ENCODE measurements at places on chromosomes 12 and 14.

GRCh38 chr14:21248739-21249411 lies 20.4 kb downstream of the HNRNPC start:
- DNase-seq, result no peak

- no peak for DNase-seq
These were observed 123.6 kb upstream of the SLC16A7 start for GRCh38 chr12:59472273-59472672.

DNA sequence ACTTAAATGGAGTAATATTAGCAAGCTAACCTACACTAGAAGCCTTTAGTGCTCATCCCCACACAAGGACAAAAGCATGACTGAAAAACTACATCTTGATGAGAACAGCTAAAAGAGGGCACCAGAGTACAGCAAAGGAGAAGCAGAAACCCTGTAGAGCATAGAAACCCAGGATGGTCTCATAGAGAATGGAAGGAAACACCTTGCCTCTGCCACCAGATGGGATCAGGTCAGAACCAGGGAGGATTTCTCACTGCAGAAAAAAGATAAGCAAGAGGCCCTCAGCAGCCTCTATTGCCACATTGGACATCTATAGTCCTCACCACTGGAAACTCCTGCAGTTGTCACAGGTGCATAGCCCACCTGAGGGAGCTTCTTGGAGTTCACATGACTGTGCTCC lies 13.6 kb upstream of the ZNF705A start:
- no peak for DNase-seq

DNA sequence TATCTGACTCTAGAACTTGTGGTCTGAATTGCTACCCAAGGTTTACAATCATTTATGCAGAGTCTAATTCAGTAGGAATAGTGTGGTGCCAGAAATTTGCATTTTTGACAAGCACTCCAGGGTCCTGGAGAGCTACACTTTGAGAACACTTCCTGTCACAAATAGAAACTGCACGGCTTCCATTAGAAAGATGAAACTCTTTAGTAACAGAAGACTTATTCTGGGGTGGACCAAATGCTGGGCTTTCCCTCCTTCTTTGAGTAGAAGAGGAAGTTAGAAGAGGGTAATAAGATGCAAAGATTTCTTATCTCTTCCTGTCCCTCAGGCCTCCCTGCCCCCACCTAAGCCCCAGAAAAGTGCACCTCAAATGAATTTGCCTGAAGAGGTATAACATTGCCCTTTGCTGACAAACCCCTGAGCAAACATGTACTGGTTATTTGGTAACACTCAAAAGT lies 28.4 kb downstream of the DGLUCY start:
- no peak for DNase-seq

- DNase-seq, result no peak
These were observed 1136.7 kb downstream of the TMEM121 start for GRCh38 chr14:106662936-106663550.

DNA sequence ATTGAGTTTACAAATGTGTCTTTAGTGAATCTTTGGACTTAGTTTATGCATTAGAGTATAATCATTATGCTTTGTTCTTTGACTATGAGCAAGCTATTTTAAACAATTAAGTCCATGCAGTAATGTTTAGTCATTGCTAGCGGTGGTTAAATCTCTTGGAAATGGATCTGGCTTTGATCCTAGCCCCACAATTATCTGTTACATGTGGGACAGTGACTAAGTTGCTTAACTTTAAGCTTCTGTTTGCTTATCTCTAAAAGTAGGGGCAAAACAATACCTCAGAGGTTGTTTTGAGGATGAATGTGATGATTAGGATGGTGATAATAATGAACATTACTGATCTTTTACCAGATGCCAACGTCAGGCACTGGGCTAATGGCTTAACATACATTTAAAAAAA lies 124.2 kb downstream of the NPAS3 start:
- DNase-seq, result no peak

GRCh38 chr12:66065641-66066136 lies 64.9 kb downstream of the LLPH start:
- DNase-seq, result no peak

DNA sequence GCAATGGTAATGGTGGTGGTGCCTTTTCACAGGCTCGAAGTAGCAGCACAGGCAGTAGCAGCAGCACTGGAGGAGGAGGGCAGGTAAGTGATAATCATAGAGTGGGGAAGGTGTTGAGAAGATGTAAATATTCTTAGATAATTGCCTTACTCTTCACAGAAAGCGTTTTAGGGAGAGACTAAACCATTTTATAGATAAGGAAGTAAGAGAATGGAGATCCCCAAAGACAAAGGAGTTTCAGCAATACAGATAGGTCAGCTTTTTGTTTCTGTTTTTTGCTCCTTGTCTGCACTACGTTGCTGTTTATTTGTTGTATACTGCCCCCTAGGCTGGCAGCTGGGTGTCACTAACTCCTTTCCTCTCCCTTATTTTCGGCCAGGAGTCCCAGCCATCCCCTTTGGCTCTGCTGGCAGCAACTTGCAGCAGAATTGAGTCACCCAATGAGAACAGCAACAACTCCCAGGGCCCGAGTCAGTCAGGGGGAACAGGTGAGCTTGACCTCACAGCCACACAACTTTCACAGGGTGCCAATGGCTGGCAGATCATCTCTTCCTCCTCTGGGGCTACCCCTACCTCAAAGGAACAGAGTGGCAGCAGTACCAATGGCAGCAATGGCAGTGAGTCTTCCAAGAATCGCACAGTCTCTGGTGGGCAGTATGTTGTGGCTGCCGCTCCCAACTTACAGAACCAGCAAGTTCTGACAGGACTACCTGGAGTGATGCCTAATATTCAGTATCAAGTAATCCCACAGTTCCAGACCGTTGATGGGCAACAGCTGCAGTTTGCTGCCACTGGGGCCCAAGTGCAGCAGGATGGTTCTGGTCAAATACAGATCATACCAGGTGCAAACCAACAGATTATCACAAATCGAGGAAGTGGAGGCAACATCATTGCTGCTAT lies 2.0 kb downstream of the SP1 start:
- DNase-seq, result peak; percentile 22

DNA sequence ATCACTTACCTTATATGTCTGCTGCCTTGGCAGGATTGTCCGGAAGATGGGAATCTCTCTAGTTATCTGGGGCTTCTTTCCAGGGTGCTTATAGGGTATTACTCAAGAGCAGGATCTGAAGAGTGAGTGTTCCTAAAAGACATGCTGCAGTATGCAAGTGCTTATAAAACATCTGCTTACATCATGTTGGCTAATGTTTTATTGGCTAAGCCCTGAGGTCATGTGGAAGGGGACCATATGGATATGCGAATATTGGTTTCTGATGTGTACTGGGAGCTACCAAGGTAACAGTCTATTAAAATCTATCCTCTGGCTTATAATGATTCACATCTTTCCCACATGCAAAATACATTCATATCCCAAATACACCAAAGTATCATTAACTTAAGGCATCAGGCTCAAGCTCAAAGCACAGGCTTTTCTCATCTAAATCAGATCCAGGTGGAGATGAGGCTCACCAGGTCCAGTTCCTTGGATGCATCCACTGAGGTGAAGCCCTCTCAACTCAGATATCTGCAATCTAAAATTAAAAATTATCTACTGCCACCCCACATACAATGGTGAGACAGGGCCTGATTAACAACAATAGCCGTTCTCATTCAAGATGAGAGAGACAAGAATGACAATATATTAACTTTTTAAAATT lies 29.8 kb downstream of the LRRIQ1 start:
- DNase-seq, result no peak

- no peak for DNase-seq
These were observed 297.5 kb downstream of the RPAP3 start for GRCh38 chr12:47408171-47408871.

DNA sequence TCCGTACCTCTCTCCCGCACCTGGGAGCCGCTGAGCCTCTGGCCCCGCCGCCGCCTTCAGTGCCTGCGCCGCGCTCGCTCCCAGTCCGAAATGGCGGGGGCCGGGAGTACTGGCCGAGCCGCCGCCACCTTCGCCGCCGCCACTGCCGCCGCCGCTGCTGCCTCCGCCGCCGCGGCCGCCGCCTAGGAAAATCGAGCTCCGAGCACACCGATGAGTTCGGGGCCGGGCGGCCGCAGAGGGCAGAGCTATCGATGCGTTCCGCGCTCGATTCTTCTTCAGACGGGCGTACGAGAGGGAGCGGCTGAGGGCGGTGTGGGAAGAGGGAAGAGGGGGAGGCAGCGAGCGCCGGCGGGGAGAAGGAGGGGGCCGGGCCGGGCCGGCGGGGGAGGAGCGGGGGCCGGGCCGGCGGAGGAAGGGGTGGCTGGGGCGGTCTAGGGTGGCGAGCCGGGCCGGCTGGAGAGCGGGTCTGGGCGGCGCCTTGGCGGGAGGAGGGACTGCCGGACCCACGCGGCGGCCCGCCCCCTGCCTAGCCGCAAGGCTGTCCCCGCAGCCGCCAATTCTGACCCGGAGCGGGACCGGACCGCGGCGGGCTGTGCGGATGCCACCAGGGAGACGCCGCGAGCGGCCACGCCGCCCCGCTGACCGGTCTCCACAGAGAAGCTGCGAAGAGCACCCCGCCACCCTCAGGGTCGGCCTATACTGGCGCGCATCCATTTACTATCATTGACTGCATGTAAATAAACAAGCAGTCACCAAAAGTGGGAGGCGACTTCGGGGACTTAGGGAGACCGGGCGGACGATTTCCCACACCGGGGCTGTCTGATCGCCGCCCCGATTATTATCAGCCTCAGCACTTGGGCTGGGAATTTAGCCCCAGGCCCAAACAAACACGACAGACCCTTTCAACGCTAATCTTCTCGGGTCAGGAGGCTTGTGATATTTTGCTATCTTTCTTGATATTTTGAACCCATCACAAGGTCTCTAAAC lies at the start of gene KRAS:
Gene KRAS (minus strand): TSS at position 186 of the 987 bp plus-strand sequence.
- DNase-seq, result peak; percentile 93

GRCh38 chr14:99317231-99318090 lies 45.5 kb upstream of the BCL11B start:
- no peak for DNase-seq

DNA sequence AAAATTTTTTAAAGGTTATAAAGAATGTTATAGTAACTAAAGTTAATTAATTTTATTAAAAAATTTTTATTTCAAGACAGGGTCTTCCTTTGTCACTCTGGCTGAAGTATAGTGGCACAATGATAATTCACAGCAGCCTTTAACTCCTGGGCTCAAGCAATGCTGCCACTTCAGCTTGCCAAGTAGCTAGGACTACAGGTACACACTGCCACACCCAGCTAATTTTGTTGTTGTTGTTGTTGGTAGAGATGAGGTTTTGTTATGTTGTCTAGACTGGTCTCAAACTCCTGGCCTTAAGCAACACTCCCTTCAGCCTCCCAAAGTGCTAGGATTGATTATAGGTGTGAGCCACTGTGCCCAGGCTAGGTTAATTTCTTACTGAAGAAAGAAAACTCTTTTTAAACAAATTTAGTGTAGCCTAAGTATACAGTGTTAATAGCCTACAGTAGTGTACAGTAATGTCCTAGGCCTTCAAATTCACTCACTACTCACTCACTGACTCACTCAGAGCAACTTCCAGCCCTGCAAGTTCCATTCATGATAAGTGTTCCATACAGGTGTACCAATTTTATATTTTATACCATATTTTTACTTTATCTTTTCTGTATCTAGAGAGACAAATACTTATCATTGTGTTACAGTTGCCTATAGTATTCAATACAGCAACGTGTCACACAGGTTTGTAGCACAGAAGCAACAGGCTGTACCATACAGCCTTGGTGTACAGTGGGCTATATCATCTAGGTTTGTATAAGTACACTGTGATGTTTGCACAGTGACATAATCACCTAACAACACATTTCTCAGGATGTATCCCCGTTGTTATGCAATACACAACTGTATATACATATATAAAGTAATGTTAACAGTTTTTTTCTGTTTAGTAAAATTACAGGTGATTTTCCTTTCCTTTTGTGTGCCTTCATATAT lies 24.7 kb upstream of the DNAAF2 start:
- no peak for DNase-seq

DNA sequence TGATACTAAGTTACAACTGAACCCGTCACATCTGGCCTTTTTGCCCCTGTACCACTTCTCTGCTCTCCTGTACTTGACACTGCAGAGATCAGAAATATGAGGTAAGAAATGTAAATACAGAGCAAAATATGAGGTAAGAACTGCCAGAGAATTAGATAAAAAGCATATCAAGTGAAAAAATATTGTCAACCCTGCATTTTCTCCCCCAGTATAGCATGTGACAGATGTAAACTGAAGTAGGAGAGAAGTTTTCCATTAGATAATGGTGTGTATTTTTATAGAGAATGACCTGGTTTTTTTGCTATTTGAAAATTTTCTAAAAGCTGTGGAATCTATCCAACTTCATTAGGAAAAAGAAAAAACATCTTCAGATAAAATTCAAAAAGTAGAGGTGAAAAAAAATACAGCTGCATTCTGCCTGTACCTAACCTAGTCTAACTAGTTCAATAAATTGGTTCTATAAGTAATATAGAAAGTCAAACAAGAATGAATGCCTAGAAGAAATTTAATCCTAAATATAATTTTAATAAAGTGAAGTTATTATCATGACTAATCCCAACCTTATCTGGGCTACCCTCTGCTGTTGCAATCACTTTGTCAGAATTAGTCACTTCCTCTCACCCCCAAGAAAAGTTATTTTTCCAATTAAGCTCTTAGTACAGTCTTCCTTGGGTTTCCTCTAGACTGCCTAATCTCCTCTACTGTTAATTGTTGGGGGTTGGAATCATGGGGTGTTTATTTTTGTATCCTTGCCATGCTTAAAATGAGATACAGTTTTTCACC lies 210.0 kb downstream of the RASSF9 start:
- no peak for DNase-seq

DNA sequence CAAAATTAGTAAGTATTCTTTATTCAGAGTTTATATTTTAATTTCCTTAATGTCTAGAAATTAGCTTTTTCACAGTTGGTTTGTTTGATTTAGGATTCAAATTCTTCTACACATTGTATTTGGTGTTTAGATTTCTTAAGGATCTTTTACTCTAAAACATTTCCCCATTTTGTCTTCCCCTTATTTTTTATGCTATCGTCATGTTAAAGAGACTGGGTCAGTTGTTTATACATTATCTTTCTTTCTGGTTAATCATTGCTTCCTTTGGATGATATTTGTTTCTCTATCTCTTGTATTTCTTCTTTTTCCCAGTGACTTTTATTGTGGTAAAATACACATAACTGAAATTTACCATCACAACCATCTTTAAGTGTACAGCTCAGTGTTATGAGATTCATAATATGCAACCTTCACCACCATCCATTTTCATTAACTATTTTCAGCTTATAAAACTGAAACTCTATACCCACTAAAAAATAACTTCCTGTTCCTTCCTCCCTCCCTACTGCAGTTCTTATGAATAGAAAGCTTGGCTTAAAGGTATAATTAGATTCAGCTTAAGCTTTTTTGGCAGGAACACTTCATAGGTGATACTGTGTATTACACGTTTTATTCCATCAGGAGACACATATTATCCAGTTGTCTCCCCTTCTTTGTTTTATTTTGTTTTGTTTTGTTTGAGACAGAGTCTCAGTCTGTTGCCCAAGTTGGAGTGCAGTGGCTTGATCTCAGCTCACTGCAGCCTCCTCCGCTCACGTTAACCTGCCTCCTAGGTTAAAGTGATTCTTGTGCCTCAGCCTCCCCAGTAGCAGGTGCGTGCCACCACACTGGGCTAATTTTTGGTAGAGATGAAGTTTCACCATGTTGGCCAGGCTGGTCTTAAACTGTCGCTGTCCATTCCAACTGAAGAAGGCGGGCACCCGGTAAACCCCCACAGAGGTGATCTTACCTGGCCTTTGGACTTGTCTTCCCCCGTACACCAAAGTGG lies 45.0 kb downstream of the NOPCHAP1 start:
- DNase-seq, result no peak
